ENCODE measurements at places on chromosomes 13 and 19.

DNA sequence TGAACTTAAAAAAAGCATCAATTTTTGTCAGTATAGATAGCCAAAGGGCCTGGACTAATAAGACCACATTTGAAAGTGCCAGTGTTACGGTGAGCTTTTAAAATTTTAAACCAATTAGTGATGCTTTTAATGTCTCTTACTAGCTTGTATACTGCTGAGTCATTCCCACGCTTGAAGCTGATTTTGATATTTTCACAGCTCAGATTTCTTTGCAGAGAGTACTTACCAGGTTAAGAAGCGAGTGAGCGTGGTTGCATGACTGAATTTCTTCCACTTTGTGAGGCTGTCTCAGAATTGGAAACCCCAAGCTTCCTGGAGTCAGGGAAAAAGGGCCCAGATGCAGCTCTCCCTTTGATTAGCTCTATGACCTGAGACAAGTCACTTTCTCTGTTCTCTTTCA, 74.5 kb upstream of the NBEA start:
- no peaks in the 10 kb centered on the region for H3K27me3 ChIP-seq
- DNase-seq = no peak
- H3K4me3 ChIP-seq = no peak overlapping the region
- no peak overlapping the region for H3K27ac ChIP-seq
- peaks cover 27% of the 10 kb centered on the region for H3K4me1 ChIP-seq

GRCh38 chr19:30209617-30210600, 162.3 kb upstream of the ZNF536 start:
- peaks cover 13% of the 10 kb centered on the region for H3K4me1 ChIP-seq
- H3K4me3 ChIP-seq = no peak overlapping the region
- DNase-seq = no peak
- H3K27me3 ChIP-seq = 0 out of 2 replicates have a peak, but pooled peaks cover 2% of the 10 kb centered on the region

GRCh38 chr19:4360641-4361151, 17.3 kb downstream of the MPND start:
- no peak overlapping the region for H3K4me3 ChIP-seq
- no peak for DNase-seq

DNA sequence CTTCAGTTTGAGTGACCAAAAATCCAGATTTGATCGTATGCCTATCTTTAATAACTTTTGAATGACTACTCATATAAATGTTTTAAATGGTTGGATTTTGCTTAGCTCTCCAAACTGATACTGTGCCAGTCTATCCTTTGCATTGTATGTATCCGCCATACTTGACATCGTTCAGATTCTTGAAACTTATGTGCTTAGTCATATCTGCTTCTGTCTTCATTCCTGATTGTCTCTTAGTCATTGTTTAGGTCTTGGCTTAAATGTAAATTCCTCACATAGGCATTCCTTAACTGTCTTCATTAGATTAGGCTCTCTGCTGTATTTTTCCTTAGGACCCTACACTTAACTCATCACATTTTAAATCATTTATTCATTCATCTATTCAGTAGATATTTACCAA, 126.0 kb downstream of the PCCA start:
- no peaks in the 10 kb centered on the region for H3K27me3 ChIP-seq
- no peak for DNase-seq
- peaks cover 13% of the 10 kb centered on the region for H3K36me3 ChIP-seq
- peaks cover 14% of the 10 kb centered on the region for H3K4me1 ChIP-seq

GRCh38 chr19:48510421-48511268, 990 bp downstream of the LMTK3 start:
- H3K4me1 ChIP-seq = peaks cover 14% of the 10 kb centered on the region
- H3K27me3 ChIP-seq = peaks cover 3% of the 10 kb centered on the region
- no peaks in the 10 kb centered on the region for H3K36me3 ChIP-seq
- H3K27ac ChIP-seq = no peak overlapping the region
- DNase-seq = peak; percentile 89
- H3K4me3 ChIP-seq = peak overlapping the region; percentile 81

GRCh38 chr13:49020940-49021553, 45.3 kb downstream of the FNDC3A start:
- no peak for DNase-seq
- no peaks in the 10 kb centered on the region for H3K27me3 ChIP-seq
- H3K27ac ChIP-seq = peak overlapping the region; percentile 58
- H3K4me1 ChIP-seq = peaks cover 34% of the 10 kb centered on the region
- H3K36me3 ChIP-seq = peaks cover 39% of the 10 kb centered on the region
- no peak overlapping the region for H3K4me3 ChIP-seq

DNA sequence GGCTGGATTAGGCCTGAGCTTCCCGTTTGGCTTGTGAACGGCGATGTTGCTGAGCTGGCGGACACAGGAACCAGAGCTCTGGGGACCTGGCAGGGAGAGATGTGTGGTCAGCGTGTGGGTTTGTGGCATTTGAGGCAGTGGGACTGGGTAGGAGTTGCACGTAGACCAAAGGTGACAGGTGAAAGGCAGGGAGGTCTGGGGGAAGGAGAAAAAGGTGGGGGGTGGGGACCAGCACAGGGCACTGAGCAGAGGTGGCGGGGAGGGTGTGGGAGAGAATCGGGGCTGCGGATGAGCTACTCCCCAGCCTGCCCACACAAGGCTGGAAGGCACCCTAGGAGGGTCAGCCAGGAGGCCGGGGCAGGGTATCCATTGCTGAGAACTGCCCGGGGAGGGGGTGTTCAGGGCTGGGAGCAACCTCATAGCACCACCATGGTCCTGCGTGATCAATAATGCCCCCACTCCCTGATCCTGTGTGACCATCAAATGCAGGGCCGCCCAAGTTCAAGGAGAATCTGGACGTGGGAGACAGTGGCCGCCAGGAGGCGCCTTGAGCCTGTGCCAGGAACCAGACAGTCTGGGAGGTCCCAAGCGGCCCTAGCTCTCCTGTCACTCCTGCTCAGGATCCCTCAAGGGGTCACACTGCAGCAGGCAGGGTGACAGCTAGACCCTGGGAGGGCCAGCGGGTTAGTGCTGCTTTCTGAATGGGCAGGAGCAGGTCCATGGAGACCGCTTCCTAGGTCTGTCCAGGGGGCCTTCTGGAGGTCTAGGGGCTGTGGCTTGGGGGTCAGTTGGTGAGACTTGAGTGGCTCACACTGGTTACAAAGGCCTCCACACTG, 12.8 kb upstream of the SELENOW start:
- no peaks in the 10 kb centered on the region for H3K36me3 ChIP-seq
- H3K27me3 ChIP-seq = no peaks in the 10 kb centered on the region
- H3K4me1 ChIP-seq = peaks cover 22% of the 10 kb centered on the region
- no peak overlapping the region for H3K4me3 ChIP-seq
- H3K27ac ChIP-seq = peak overlapping the region; percentile 85

GRCh38 chr19:7778081-7778480, 15.0 kb downstream of the CLEC4M start:
- H3K36me3 ChIP-seq = no peaks in the 10 kb centered on the region
- no peak overlapping the region for H3K4me3 ChIP-seq
- H3K4me1 ChIP-seq = no peaks in the 10 kb centered on the region
- peaks cover 11% of the 10 kb centered on the region for H3K27me3 ChIP-seq
- H3K27ac ChIP-seq = 0 out of 2 replicates have a peak overlapping the region, but pooled peaks have one; percentile 23

DNA sequence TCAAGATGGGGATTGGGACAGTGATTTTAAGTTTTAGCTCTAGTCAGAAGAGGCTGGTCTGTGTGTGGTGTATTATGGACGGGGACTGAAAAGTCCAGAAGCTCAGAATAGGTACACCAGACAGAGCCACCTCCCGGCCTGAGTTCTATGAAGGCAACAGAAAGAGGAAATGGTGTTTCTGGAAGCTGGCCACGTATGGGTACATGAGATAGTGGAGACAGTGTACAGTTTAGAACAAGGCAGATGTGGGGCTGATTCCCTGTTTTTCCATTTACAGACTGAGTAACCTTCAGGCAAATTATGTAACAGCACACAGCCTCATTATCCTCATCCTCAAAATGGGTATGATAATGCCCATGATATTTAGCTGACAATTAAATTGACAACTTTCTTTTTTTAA, 1.3 kb downstream of the ZNF175 start:
- H3K36me3 ChIP-seq = peaks cover 11% of the 10 kb centered on the region
- peaks cover 26% of the 10 kb centered on the region for H3K27me3 ChIP-seq
- H3K4me3 ChIP-seq = peak overlapping the region; percentile 91

DNA sequence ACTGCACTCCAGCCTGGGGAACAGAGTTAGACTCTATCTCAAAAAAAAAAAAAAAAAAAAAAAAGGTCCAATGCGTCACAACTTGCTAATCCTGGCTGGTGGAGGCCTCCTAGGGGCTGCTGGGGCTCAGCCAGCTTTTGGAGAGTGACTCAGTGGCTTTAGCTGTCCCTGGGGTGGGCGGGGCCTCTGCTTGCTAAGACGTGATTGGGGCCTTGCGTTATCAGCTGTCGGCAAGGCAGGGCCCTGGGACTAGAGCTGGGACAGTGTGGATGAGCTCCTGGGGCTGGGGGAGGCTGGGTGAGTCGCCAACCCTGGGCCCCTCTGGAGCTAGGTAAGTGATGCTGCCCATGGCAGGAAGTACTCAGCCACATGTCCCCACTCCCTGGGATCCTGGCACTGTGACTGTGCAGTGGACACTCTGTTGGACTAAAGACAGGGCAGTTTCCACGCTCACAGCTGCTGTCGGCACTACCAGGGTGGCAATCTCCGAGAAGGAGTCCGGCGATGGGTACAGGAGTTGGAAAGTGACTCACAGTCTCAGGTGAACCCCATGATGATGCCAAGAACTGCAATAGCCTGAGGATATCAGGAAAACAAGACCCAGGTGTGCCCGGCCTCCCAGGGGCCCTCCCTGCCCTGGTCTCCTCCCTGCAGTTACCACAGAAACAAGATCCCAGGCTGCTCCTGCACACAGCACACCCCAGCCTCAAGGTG, 32.2 kb downstream of the F2RL3 start:
- H3K27me3 ChIP-seq = no peaks in the 10 kb centered on the region
- DNase-seq = no peak
- H3K36me3 ChIP-seq = peaks cover 5% of the 10 kb centered on the region
- H3K4me1 ChIP-seq = no peaks in the 10 kb centered on the region
- H3K4me3 ChIP-seq = no peak overlapping the region

DNA sequence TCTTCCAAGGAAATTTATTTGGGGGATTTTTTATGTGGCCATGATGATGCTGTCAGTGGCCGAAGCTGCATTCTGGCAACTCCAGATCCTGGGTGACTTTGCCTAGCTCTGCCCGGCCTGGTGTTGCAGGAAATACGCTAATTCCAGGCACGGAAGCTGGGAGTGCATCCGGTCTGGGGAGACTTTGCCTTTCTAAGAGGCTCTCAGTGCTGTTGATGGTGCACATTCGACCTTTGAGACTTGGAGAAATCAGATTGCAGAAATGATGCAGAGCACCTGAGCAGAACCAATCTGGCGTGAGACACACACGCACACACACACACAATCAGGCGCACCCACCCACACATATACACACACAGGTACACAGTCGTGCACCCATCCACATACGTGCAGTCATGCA, 5.9 kb upstream of the TMEM255B start:
- H3K36me3 ChIP-seq = peaks cover 15% of the 10 kb centered on the region
- no peak for DNase-seq
- peaks cover 3% of the 10 kb centered on the region for H3K4me1 ChIP-seq
- no peak overlapping the region for H3K4me3 ChIP-seq
- H3K27ac ChIP-seq = no peak overlapping the region

DNA sequence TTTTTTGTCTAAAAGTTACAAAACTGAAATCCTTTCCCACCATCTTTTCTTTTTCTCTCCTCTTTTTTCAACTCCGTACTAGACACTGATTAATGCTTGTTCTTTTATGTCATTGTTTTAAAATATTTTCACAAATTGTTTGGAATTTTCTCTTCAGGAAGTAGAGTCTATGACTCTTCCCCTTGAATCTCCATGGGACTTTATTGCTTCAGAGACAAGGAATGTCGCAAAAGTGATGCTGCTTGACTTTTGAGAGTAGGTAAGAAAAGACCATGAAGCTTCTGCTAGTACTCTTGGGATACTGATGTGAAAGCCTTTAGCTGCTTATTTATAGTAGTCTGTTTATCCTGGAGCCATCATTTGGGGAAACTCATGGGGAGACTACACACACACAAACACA, 260.1 kb upstream of the SLC10A2 start:
- DNase-seq = no peak
- H3K27me3 ChIP-seq = no peaks in the 10 kb centered on the region
- peaks cover 4% of the 10 kb centered on the region for H3K36me3 ChIP-seq
- no peak overlapping the region for H3K4me3 ChIP-seq
- 0 out of 2 replicates have a peak overlapping the region, but pooled peaks have one; percentile 53 for H3K27ac ChIP-seq

DNA sequence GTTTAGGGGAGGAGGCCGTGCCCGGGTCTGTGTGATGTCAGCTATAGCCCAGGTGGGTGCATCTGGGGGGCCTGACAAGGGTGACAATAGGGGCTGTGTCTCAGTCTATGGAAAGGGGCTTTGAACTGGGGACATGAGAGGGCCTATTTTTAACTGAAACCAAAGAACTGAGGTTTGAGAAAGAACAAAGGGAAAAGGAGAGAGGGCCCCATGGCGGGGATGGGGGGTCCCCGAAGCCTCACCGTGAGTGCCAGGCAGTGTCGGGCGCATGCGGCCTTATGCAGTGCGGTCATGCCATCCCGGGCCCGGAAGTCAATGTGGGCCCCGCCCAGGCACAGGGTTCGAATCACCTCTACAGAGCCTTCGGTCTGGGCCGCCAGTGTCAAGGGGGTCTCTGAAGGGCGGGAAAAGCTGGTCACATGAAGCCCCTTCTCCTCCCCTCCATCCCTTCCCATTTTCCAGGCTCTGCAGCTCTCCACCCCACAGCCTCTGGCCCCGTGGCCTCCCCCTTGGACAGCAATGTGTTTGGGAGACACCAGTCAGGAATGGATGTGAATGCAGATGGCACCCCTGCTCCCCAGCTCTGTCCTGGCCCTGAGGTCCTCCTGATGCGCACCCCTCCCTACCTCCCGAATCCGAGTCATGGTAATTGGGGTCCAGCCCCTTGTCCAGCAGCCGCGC, 5.9 kb downstream of the SHANK1 start:
- H3K36me3 ChIP-seq = no peaks in the 10 kb centered on the region
- H3K4me1 ChIP-seq = peaks cover 16% of the 10 kb centered on the region
- no peak overlapping the region for H3K27ac ChIP-seq
- DNase-seq = no peak

DNA sequence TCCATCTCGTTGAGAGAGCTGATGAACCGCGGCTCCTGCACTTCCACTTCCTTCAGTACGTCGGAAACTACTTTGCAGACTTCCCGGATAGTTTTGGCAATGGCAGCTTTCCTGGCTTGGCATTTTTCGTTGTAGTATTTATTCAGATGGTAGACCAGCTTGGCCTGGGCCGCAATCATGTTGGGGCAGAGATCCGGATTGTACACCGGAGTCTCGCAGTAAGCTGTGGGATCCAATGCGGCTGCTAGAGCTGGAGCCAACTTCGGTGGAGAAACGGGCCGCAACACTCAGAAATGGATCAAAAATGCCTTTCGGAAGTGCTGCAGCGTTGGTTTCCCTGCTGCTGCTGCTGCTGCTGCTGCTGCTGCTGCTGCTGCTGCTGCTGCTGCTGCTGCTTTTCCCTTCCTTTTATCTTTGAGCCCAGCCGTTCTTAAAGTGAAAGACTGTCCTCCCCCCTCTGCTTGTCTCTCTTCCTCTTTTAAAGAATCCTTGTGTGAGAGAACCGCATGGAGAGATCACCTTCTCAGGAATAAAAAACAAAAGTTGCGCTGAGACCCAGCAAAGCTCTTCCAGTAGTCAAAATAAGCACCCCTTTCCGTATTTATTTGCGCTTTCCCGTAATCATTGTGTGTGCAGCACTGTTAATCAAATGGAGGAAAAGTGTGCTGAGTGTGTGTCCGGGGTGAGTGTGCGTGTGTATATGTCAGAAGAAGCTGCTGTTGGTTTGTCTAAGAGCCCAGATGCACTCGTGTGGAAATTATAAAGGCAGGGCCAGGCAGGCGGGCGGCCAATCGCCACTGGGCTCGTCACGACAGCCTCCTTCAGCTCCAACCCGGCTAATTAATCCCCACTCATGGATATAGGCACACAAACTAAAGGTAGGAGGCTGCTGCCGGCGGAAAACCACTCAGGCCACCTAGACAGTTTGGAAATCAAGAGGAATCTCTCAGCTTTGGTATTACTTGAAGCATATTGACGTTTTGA, at the start of gene MAB21L1:
MAB21L1 (minus strand) TSS at position 730 of the 984 bp plus-strand sequence; CDS start at position 179, 551 bp downstream.
- peaks cover 64% of the 10 kb centered on the region for H3K4me1 ChIP-seq
- H3K27me3 ChIP-seq = peaks cover 87% of the 10 kb centered on the region

Measured in WTC11 (cell line).